ENCODE measurements at places on chromosomes 4 and X. TPM values are rescaled to one million over a fixed set of nuclear protein-coding genes. Genes with fewer than 3 reads are reported as not detected.

DNA sequence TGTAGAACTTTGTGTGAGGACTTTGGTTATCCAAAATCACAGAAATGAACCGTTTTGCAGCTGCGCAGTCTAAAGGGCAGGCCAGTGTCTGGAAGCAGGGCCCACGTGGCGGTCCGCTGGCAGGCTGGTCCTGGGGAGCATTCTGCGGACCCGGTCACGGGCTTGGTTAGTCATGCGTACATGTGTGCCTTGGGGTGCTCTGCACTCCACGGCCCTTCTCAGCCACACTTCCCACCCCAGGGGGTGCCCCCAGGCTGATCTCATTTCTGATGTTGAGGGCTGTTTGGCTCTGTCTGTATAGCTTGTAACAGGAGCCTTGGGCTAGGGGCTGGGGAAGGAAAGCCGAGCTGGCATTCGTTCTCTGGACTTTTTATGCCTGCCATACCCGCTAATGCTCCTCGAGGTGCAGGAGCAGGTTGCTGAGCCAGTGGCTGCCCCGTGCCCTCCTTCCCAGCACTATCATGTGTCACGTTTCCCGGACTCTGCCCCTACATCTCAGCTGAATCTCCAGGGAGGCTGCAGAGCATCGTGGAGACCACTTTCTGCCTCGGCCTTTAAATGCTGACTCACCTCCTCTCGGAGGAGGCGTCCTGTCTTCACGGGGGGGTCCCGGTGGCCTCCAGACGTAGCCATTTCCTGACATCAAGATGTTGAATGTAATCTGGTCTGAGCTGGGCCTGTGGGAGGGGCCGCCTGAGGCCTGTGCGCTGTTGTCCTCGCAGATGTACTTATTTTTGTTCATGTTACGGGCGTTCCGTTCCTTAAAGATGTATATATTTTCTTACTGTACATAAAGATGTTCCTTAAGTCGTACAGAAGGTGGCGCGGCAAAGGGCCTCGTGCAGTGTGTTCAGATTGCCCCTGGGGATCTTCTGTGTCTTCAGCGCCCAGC lies 11.4 kb upstream of the TADA2B start:
- no peak for DNase-seq

DNA sequence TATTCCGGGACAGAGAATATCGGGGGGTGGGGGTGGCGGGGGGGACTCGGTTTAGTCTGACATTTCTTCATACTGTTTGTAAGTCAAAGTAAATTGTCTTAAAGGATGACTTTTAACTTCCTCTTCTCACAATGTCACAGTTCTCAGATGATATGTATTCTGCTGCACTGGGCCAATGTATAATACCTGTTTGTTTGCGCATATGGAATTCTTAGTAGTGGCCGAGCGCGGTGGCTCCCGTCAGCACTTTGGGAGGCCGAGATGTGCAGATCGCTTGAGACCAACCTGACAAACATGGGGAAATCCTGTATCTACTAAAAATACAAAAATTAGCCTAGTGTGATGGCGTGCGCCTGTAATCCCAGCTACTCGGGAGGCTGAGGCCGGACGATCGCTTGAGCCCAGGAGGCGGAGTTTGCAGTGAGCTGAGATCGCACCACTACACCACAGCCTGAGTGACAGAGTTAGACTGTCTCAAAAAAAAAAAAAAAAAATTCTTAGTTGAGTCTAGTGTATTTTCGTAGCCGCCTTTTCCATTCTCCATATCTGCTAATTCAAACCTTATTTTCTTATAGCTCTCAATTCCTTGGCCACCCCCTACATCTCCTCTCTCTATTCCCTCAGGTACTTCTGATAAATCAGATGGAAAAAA lies 851 bp downstream of the POLR2B start:
- peak; percentile 64 for DNase-seq

- no peak for DNase-seq
Observed at GRCh38 chr4:70504733-70505132, 13.6 kb upstream of the AMTN start.

GRCh38 chrX:107454302-107454701 lies 4.8 kb downstream of the FRMPD3 start:
- DNase-seq = peak; percentile 41

The HS6ST2 gene
- total RNA-seq = 0.39 TPM

- no peak for DNase-seq
Observed at GRCh38 chr4:185227131-185227551, 17.7 kb downstream of the SNX25 start.

GRCh38 chr4:147163311-147163710 lies 217.6 kb upstream of the TTC29 start:
- DNase-seq = no peak

GRCh38 chr4:156764145-156764544 lies 207.5 kb downstream of the PDGFC start:
- DNase-seq = no peak

- no peak for DNase-seq
Observed at GRCh38 chr4:170145120-170145519, 55.4 kb upstream of the AADAT start.

DNA sequence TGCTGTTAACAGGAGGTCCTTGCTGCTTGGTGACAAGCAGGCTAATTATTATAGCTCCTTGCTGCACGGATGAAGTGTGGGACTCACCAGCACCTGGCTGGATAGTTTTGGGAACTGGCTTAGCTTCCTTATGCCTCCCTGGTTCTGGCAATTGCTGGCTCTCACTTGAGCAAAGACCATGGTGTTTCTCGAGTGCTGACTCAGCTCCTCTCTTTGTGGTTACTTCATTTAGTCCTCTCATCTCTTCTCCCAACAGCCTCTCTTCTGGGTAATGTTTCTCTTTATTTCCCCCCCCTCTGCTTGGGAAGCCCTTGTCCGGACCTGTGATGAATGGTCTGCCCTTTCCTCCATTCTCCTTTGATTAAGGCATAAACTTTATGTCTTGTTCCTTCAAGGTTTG lies 100.4 kb downstream of the CBLL2 start:
- no peak for DNase-seq

GRCh38 chr4:46954643-46955042 lies 38.7 kb downstream of the GABRA4 start:
- no peak for DNase-seq

- no peak for DNase-seq
Observed at GRCh38 chr4:111230265-111230664, 607.4 kb upstream of the PITX2 start.

GRCh38 chr4:11485926-11486325 lies 57.2 kb upstream of the HS3ST1 start:
- DNase-seq = no peak

The CYTL1 gene
- total RNA-seq = not detected

- no peak for DNase-seq
Observed at GRCh38 chrX:51737091-51737490, 6.2 kb upstream of the GSPT2 start.

The ATP7A gene
- 7.0 TPM for total RNA-seq

- DNase-seq = no peak
Observed at GRCh38 chr4:111812760-111813159, 332.5 kb upstream of the FAM241A start.

DNA sequence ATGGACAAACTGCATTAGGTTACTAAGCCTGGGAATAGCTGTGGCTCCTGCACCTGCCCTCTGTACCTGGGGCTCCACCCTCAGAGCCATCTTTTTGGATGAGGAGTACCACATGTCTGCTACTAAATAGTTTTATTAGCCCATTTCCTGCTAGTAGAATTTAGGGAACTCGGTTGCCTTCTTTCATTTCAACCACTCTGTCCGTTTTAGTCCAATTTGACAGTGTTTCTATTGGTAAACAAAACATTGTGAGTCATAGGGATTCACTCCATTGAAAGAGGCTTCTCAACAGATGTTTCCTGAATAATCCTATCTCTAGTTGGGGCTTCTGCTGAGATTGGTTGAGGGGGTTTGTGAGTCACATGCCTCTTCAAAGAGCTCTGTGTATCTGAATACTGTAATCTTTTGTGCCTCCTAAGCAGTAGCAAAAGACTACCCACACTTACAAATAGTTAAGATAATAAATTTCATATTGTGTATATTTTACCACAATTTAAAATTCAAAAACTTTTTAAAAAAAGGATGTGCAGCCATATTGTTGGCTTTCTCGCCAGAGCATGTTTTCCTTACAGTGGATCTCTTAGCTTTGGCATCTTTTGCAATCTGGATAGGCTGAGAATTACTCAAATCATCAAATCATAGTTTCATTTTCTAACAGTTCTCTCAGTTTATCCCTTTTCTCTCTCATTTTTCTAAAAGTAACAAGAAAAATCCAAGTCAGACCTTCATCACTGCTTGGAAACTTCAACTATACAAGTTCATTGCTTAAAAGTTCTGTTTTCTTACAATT lies 9.9 kb downstream of the FAM200B start:
- DNase-seq = no peak

The OPN1LW gene
- not detected for total RNA-seq

GRCh38 chr4:82382751-82383150 lies 9.0 kb upstream of the HNRNPD start:
- no peak for DNase-seq

- no peak for DNase-seq
Observed at GRCh38 chr4:159904906-159905305, 802.0 kb downstream of the RAPGEF2 start.

- no peak for DNase-seq
Observed at GRCh38 chrX:142680038-142680437, 345.7 kb upstream of the SPANXN4 start.

DNA sequence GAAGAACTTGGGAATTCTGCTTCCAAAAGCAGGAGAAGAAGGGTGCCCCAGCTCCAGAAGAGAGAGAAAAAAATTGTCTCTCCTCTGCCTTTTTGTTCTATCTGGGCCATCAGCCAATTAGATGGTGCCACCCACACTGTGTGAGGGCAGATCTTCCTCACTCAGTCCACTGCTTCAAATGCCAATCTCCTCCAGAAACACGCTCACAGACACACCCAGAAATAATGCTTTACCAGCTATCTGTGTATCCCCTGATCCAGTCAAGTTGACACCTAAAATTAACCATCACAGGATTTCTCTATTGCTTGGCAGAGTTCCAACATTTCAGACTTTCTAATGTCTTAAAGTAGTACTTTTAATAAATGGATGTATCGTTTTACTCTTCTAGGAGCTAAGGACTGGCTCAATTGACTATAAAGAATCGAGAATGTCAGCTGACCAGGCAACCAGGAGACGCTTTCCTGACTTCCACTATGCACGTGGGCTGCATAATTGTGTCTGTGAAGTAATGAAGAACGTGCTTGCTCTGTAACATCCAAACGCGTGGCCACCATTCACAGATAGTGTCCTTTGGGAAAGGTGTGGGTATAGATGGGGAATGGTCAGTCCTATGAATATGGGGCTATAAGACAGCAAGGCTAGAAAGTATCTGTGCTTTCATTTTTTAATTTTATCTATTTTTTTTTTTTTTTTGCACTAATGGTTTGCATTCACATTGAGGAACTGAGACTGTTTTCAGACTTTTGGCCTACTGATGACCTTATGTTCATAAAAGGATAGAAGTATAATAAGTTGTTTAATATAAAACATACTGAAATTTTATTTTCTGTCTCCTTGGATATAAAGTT lies 9.9 kb upstream of the SMIM20 start:
- DNase-seq = no peak

The CSN1S1 gene
- not detected for total RNA-seq

GRCh38 chr4:55020131-55020530 lies 105.3 kb downstream of the KDR start:
- no peak for DNase-seq

- DNase-seq = no peak
Observed at GRCh38 chrX:13411496-13412207, 91.8 kb upstream of the ATXN3L start.

DNA sequence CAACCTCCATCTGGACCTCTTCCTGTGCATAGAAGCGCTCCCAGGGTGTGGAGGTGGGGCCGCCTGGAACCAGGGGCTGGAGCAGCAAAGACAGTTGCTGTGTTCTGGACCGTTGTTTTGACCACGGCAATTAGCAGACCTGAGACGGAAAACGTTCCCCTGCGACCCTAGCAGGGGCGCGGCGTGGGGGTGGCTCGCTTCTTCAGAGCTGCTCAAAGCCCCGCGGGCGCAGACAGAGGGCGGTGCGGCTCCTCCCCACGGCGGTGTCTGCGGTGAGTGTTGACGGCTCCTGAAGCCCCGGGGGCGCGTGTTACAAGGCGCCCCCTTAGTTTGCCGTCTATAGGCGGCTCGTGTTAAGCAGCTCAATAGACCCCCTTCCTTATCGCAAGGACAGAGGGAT lies 79.2 kb downstream of the TRIML1 start:
- no peak for DNase-seq

- DNase-seq = no peak
Observed at GRCh38 chr4:76767983-76768382, 130.0 kb downstream of the SOWAHB start.

DNA sequence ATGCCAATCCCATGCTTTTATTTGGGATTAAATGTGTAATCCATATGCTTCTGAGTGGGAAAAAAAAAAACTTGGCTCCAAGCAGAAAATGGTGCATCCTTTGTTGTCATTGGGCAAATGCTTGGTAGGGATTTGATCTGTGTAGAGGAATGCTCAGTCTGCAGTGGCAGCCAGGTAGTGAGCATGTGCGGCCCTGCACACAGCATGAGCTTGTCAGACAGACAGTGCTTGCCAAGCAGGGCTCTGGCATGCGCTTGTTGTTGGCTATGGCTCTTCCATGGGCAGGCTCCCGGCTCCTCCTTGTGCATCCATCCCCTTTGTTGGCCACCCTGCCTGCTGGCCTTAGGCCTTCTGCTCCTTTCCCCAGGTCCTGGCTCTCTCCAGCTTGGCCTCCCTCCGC lies 130.3 kb downstream of the GPR143 start:
- no peak for DNase-seq

- no peak for DNase-seq
Observed at GRCh38 chr4:143512978-143513313, 556 bp upstream of the SMARCA5 start.

- DNase-seq = no peak
Observed at GRCh38 chr4:123743848-123744247, 347.3 kb downstream of the SPRY1 start.

DNA sequence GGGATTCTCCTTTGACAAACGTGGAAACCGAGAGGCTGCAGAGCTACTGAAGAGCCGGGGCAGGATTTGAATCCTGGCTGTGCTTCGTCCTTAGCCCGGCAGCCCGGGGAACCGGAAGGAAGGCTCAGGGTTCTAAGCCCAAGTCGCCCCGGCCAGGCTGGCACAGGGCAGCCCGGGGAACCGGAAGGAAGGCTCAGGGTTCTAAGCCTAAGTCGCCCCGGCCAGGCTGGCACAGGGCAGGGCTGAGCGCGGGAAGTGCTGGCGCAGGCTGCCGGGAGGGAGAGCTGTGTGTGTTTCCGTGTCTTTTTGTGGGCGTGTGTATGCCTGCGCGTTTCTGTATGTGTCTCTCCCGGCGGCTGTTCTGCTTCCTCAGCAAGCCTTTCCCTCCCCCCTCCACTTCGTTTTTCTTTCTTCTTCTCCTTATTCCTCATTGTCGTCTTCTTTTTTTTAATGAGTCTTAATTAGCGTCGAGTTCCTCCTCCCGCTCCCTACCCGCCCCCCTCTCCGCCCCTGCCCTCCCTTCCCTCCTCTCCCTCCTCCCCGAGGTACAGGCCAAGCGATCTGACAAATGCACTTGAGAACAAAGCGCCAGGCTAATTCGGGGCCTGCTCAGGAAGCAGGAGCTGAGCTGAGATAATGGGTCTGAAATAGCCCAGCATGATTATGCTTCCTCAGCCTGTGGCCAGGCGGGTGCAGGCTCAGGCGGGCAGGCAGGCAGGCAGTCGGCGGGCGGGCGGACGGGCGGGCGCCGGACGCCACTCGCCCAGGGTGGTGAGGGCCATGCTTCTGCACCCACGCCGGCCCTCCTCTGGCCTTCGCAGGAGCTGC lies 65.9 kb downstream of the EFNB1 start:
- DNase-seq = peak; percentile 2
